Ovary (tissue), 10 donors: ENCODE measurements at places on chromosomes 4 and X.
A peak's percentile ranks its signal among the peaks of the same experiment; 100 is the strongest.

GRCh38 chr4:82696117-82696860 lies 102.3 kb downstream of the SCD5 start:
- H3K4me1 ChIP-seq: peaks cover 3% of the 10 kb centered on the region
- no peak overlapping the region for H3K4me3 ChIP-seq
- peak overlapping the region; percentile 6 for H3K27ac ChIP-seq
- no peaks in the 10 kb centered on the region for H3K36me3 ChIP-seq

DNA sequence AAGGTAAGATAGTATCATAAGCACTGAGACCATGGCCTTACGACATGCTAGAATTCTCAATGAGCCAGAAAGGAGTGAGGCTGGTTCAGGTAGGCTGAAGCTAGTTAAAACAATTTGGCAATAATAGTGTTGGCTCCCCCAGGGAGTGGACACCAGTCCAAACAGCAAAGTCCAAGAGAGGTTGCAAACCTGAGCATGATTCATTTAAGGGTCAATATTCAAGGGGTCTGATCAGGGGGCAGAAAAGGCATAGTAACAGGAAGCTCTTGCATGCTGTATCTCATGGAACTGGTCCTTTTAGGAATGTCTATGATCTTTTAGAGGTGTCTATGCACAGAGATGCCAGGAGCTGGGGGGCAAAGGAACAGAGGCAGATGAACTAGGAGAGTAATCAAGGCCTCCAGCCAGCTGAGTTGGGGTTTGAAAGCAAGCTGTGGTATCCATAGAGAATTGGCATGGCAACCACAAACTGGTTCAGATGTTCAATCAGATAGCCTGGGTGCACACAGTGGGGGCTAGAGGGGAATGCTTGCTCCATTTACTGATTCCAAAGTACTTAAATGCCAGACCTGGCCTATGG lies 5.1 kb downstream of the GJB1 start:
- peaks cover 3% of the 10 kb centered on the region for H3K4me1 ChIP-seq
- no peaks in the 10 kb centered on the region for H3K36me3 ChIP-seq
- no peak for DNase-seq
- no peaks in the 10 kb centered on the region for H3K27me3 ChIP-seq

- H3K27ac ChIP-seq: no peak overlapping the region
- DNase-seq: peak; percentile 15
- no peaks in the 10 kb centered on the region for H3K36me3 ChIP-seq
- no peaks in the 10 kb centered on the region for H3K27me3 ChIP-seq
These were observed 653 bp downstream of the BEX1 start for GRCh38 chrX:103063191-103063845.

- H3K27me3 ChIP-seq: no peaks in the 10 kb centered on the region
- H3K4me1 ChIP-seq: no peaks in the 10 kb centered on the region
- no peak overlapping the region for H3K4me3 ChIP-seq
- H3K27ac ChIP-seq: no peak overlapping the region
These were observed 48.4 kb upstream of the SLC7A3 start for GRCh38 chrX:70979136-70979762.

- no peak overlapping the region for H3K27ac ChIP-seq
- no peaks in the 10 kb centered on the region for H3K4me1 ChIP-seq
- H3K27me3 ChIP-seq: no peaks in the 10 kb centered on the region
- no peaks in the 10 kb centered on the region for H3K36me3 ChIP-seq
- no peak for DNase-seq
These were observed 24.4 kb upstream of the DYNLT3 start for GRCh38 chrX:37871626-37872302.

GRCh38 chrX:22296871-22297270 lies 24.2 kb downstream of the CBLL2 start:
- H3K27me3 ChIP-seq: no peaks in the 10 kb centered on the region
- no peak for DNase-seq

DNA sequence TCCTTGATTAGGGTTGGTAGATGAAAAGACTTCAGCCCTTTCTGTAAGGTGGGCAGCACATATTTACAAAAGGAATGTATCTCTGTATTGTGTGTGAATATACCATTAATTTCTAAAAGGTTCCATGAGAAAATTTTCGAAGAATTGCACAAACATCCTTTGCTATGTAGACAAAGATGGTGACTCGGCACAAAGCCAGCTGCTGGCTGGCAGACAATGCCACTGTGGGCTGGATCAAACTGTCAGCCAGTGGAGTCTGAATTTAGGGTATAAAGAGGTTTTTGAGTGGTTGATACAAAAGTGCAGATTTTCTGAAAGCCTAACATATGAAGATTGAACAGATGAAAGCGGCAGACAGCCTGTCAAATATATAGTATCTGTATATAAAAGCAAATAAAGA lies 5.6 kb upstream of the TXK start:
- no peak overlapping the region for H3K27ac ChIP-seq
- H3K27me3 ChIP-seq: no peaks in the 10 kb centered on the region
- no peaks in the 10 kb centered on the region for H3K4me1 ChIP-seq
- no peak overlapping the region for H3K4me3 ChIP-seq
- H3K36me3 ChIP-seq: no peaks in the 10 kb centered on the region

DNA sequence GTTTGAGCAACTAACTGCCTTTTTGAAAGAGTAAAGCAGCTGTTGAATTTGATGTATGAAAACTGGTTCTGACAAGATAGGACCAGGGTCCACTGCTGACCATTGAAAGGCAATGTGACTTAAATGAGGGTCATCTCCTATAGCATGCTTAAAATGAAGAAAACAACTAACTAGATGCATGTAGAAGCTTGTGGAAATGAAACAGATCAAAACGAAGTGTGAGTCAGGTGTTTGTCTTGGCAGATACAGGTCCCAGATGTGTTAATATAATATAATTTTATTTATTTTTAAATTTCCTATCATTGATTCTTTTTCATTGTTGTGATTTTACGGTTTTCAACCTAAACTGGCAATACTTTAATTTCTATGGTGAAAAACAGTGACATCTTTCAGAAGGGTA lies 83.6 kb downstream of the ATOH1 start:
- no peaks in the 10 kb centered on the region for H3K36me3 ChIP-seq
- no peak for DNase-seq
- H3K4me3 ChIP-seq: no peak overlapping the region

GRCh38 chr4:19969492-19969891 lies 282.2 kb upstream of the SLIT2 start:
- no peak overlapping the region for H3K27ac ChIP-seq
- H3K27me3 ChIP-seq: no peaks in the 10 kb centered on the region
- no peaks in the 10 kb centered on the region for H3K4me1 ChIP-seq
- no peak for DNase-seq

GRCh38 chrX:71475785-71476540 lies 56.9 kb upstream of the OGT start:
- no peak overlapping the region for H3K4me3 ChIP-seq
- no peaks in the 10 kb centered on the region for H3K36me3 ChIP-seq
- no peak overlapping the region for H3K27ac ChIP-seq
- DNase-seq: no peak
- no peaks in the 10 kb centered on the region for H3K27me3 ChIP-seq
- no peaks in the 10 kb centered on the region for H3K4me1 ChIP-seq

GRCh38 chrX:132015875-132016274 lies 7.2 kb upstream of the STK26 start:
- H3K36me3 ChIP-seq: no peaks in the 10 kb centered on the region
- no peaks in the 10 kb centered on the region for H3K27me3 ChIP-seq
- no peak for DNase-seq

- no peaks in the 10 kb centered on the region for H3K36me3 ChIP-seq
- H3K4me1 ChIP-seq: peaks cover 30% of the 10 kb centered on the region
- peak overlapping the region; percentile 65 for H3K27ac ChIP-seq
- DNase-seq: peak; percentile 71
- no peak overlapping the region for H3K4me3 ChIP-seq
These were observed 15.0 kb downstream of the SCARB2 start for GRCh38 chr4:76198411-76199237.

DNA sequence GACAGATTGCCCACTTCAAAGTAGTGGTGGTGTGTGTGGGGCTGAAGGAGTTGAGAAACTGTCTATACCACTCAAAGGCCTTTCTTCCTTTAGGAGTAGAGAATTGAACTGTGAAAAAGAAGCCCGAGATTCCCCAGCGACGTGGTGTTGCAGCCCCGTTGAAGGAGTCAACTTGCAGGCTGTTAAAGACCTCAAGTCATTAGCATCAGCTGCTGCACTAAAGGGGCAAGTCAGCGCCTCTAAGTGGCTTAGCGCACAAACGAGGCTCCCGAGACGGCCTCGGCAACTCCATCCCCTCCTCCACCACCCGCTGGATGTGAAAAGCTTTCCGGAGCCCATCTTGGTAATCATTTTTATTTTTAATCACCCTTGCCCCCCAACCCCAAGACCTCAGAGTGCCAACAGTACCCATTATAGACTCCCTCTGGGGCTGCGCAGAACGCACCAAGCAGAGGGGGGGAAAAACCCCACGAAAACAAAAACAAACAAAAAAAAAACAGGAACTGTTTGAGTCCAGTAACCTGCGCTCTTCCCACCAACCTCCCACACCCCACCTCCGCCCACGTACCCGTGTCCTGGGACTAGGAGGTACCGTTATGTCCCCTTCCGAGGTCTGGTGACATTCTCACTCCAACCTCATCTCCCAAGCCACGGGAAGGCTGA lies 913 bp upstream of the PRDM8 start:
- DNase-seq: no peak
- no peaks in the 10 kb centered on the region for H3K4me1 ChIP-seq
- H3K36me3 ChIP-seq: no peaks in the 10 kb centered on the region
- no peak overlapping the region for H3K27ac ChIP-seq

GRCh38 chrX:120769576-120770341 lies 105.9 kb downstream of the CT47B1 start:
- H3K27ac ChIP-seq: no peak overlapping the region
- DNase-seq: no peak
- no peaks in the 10 kb centered on the region for H3K36me3 ChIP-seq
- H3K4me1 ChIP-seq: no peaks in the 10 kb centered on the region

DNA sequence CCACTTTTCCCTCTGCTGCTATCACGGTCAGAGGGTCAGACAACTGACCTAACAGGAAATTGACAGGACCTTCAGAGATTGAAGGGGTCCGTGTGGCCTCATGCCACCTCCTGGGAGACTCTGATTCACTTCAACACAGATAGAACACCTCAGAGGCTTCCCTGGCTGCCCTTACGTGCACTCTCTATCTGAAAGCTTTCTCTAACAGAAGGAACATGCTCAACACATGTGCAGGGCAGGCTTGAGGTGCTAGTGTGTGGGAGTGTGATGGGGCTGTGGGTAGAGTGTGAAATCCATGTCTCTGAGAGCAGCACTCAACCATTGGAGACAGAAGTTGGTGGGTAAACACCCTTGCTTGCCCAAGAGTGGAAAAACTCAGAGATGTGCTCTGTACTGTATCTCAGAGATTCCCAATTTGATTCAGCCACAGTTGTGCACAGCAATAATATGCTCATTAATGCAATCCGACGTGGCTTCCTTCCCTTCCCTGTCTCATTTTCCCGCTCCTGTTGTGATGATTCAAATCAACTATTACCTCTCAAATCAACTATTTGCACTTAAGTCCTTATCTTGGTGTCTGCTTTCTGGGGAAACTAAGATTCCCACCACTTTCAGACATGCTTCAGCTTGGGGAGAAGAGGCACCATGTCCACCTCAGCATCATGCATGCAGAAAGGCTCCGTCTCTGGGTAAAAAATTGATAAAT lies 62.0 kb upstream of the MAGEB2 start:
- H3K4me1 ChIP-seq: peaks cover 2% of the 10 kb centered on the region
- H3K27ac ChIP-seq: no peak overlapping the region
- no peaks in the 10 kb centered on the region for H3K36me3 ChIP-seq

DNA sequence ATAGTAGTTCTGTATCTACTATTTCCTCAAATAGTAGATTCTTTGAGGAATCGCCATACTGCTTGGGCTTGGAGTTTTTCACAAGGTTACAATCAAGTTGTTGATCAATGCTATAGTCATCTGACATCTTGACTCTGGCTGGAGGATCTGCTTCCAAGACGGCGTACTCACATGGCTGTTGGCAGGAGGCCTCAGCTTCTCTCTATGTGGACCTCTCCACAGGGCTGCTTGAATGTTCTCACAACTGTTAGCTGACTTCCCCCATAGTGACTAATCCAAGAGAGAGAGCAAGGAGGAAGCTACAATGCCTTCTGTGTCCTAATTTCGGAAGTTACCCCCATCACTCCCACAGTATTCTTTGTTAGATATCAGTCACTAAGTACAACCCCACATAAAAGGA lies 10.3 kb downstream of the EGFL6 start:
- DNase-seq: no peak
- H3K36me3 ChIP-seq: no peaks in the 10 kb centered on the region
- no peaks in the 10 kb centered on the region for H3K27me3 ChIP-seq
- H3K4me1 ChIP-seq: no peaks in the 10 kb centered on the region

GRCh38 chrX:130893356-130894085 lies 9.5 kb downstream of the ENOX2 start:
- DNase-seq: no peak
- H3K27me3 ChIP-seq: no peaks in the 10 kb centered on the region
- H3K27ac ChIP-seq: no peak overlapping the region
- H3K4me3 ChIP-seq: no peak overlapping the region
- H3K4me1 ChIP-seq: peaks cover 2% of the 10 kb centered on the region

DNA sequence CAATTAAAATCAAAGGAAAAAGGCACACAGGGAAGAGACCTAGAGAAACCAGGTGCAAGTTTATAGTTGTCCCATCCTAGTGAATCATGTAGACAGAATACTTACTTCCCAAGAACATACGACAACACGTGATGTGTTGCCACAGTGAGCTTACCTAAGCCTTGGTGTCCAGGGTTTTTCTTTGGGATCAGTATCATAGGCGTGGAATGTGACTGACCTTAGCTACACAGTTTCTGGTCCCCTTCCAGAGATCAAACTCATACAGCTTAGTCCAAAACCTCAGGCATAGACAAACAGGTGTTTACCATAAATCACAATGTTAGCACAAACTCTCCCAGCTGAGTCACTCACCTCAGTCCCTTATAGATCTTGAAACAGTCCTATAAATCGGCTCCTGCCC lies 17.7 kb downstream of the SLC25A31 start:
- no peak overlapping the region for H3K4me3 ChIP-seq
- H3K4me1 ChIP-seq: no peaks in the 10 kb centered on the region

DNA sequence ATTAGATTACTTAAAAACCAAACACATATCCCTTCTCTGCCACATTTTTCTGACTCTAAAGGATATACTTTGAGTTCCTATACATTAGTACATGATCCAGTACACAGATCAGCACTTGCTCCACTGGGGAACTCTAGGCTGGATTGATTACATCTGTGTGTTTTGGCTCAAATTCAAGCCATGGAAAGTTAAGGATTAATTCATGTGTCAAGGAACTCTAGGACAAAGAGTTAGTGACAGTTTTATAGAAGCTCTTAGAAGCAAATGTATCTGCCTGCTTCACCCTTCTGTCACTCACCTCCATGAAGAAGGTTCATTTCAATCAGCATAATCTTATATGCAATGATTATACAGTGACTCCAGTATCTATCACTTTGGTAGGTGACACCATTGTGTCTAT lies 43.2 kb downstream of the SCFD2 start:
- no peak overlapping the region for H3K27ac ChIP-seq
- no peaks in the 10 kb centered on the region for H3K36me3 ChIP-seq
- no peak overlapping the region for H3K4me3 ChIP-seq
- H3K27me3 ChIP-seq: no peaks in the 10 kb centered on the region

GRCh38 chrX:105754286-105754964 lies 67.9 kb upstream of the NRK start:
- no peaks in the 10 kb centered on the region for H3K36me3 ChIP-seq
- no peaks in the 10 kb centered on the region for H3K4me1 ChIP-seq
- DNase-seq: no peak

GRCh38 chr4:123380728-123381716 lies 15.6 kb upstream of the SPRY1 start:
- no peaks in the 10 kb centered on the region for H3K4me1 ChIP-seq
- DNase-seq: no peak
- H3K36me3 ChIP-seq: no peaks in the 10 kb centered on the region
- no peak overlapping the region for H3K27ac ChIP-seq
